ENCODE measurements at places on chromosomes 7 and 10.

GRCh38 chr7:45084336-45084735, 4.4 kb downstream of the NACAD start:
- no peak for DNase-seq

DNA sequence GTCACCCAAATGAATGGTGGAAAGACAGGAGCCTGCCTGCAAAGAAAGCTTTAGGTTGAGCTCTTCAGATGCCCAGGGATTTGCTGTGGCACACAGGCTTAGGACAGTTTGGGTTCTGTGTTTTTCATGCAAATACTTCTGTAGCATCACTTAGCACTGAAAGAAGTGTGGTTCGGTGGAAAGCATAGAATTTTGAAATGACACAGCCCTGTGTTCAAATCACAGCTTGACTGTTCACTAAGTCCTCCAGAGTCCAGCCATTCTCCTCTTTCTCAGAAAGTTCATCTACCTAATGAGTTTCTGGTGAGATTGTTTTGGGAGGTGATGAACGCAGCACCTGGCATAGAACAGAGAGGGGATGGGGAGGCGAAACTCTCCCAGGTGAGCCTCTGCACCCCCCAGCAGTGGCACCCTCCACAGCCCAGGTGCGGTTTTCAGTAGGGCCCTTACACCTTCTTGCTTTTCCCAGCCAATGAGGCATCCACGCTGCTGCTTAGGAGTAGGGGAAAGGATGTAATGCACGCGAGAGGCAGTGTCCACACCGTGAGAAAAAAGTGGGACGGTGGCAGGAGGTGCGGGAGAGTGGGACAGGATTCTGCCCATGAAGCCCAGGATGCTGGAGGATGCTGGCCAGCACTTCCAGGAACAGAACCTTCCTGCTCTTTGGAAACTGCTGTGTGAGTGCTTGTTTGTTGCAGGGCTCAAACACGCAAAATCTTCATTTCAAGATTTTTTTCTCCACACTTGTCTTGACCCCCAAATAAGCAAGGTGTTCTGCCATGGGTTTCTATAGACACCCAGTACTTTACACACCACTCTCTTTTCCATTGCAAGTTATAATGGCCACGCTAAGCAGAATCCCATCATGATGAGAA, 11.6 kb downstream of the EN2 start:
- DNase-seq = peak; percentile 43

DNA sequence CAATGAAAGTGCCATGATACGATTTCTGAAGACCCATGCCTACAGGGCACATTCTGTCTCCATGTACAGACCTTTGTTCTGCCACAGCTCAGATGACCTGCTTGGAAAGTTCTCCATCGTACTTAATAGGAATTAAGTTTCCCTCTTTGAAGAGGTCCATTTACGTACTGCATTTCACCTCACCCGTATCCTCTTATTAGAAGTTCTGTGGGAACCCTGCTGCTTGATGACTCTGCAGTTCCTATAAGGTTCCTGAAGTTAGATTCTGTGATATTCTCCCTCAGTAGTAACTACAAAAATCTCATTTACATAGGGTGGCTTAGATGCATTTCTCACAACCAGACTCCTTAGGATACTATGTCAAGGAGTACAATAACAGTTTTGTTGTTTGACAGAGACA, 50.9 kb downstream of the MINDY3 start:
- DNase-seq = no peak

- peak; percentile 85 for DNase-seq
Measured at GRCh38 chr7:1646957-1647891, 22.9 kb upstream of the ELFN1 start.

- no peak for DNase-seq
Measured at GRCh38 chr7:123715198-123715597, 33.6 kb downstream of the WASL start.
